Activated B cell treated with CpG ODN at 0.5 μM for 24 hours (primary cell): ENCODE measurements at places on chromosomes 6 and 20.

- no peaks in the 10 kb centered on the region for H3K36me3 ChIP-seq
- DNase-seq = no peak
- no peaks in the 10 kb centered on the region for H3K27me3 ChIP-seq
- no peak overlapping the region for H3K4me3 ChIP-seq
- no peak overlapping the region for H3K27ac ChIP-seq
Measured at GRCh38 chr6:168756009-168756634, 315.1 kb downstream of the SMOC2 start.

- no peak overlapping the region for H3K27ac ChIP-seq
- no peaks in the 10 kb centered on the region for H3K4me1 ChIP-seq
- H3K36me3 ChIP-seq = no peaks in the 10 kb centered on the region
- DNase-seq = no peak
Measured at GRCh38 chr6:128463942-128464341, 56.5 kb downstream of the PTPRK start.

DNA sequence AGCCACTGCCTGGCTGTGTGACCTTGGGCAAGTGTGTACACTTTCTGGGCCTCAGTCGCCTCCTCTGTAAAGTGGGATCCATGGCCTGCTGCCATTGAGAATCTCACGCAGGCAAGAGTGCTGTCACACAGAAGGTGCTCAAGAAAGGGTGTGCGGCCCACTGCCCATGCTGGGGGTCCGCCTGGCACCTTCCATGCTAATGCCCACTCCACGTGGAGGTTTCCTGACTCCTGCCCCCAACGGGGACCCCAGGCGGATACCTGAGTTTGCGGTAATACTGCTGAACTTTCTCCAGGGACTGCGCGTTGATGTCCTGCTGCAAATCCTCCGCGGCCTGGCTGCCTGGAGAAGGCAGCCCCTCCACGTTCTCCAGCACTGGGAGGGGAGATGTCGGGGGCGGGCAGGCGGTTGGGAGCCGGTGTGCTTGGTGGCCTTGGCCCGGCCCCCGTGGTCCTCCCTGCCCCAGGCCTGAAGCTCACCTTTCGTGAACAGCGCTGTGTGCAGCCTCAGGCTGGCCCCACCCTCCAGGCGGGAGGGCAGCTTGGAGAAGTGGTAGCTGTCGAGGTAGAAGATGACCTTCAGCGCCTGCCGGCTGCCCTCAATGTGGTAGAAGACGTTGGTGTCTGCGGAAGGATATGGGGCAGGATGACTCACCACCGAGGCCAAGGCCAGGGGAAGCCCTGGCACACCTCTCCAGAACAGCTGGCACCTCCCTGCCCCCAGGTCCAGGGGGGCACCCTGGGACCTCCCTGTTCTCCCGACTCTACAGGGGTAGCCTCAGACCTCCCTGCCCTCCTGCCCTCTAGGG is 195.6 kb downstream of the PREX1 start:
- DNase-seq = no peak
- no peaks in the 10 kb centered on the region for H3K4me1 ChIP-seq
- H3K4me3 ChIP-seq = no peak overlapping the region

DNA sequence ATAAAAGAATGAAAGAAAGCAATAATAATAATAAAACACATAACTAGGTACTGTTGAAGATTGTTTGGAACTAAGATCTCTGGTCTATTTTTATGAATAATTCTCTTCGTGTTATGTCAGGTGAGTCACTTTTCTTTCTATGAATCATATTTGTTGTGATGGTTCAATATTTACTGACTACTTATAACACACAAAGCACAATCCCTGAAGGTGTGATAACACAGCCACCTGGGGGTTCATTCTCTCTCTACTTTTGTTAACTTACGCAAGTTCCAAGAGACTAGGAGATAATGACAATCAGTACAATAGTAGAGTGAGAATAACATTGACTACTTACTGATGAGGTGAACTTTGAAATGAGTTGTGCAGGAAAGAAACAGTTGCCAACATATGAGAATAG is 149.9 kb downstream of the IBTK start:
- no peak overlapping the region for H3K4me3 ChIP-seq
- H3K36me3 ChIP-seq = no peaks in the 10 kb centered on the region
- no peak overlapping the region for H3K27ac ChIP-seq
- DNase-seq = no peak

DNA sequence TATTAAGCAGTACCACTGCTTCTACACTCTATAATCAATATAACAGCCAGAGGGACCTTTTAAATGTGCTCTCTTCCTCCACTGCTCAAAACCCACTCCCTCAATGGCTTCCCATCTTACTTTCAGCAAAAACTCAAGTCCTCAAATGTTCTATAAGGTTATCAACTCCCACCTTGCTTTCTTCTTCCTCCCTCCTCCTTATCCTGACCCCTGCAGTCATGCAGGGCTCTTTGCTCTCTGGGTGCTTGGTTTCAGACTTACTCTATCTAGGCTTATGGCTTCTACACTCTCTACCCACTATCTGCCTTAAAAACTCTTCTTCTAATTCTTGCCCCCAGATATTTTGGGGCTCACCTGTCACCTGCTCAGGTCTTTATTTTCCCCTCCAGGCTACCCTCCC is 5.3 kb downstream of the ARHGAP18 start:
- H3K4me3 ChIP-seq = no peak overlapping the region
- H3K4me1 ChIP-seq = peaks cover 27% of the 10 kb centered on the region
- H3K36me3 ChIP-seq = peaks cover 10% of the 10 kb centered on the region
- H3K27ac ChIP-seq = no peak overlapping the region
- no peaks in the 10 kb centered on the region for H3K27me3 ChIP-seq
- DNase-seq = no peak

GRCh38 chr6:71476371-71476770 is 187.8 kb downstream of the OGFRL1 start:
- H3K4me1 ChIP-seq = no peaks in the 10 kb centered on the region
- no peaks in the 10 kb centered on the region for H3K36me3 ChIP-seq
- H3K27ac ChIP-seq = no peak overlapping the region
- H3K27me3 ChIP-seq = peaks cover 3% of the 10 kb centered on the region
- no peak for DNase-seq
